Islet precursor cell (in vitro differentiated cells): ENCODE measurements at places on chromosomes 3 and 15.

DNA sequence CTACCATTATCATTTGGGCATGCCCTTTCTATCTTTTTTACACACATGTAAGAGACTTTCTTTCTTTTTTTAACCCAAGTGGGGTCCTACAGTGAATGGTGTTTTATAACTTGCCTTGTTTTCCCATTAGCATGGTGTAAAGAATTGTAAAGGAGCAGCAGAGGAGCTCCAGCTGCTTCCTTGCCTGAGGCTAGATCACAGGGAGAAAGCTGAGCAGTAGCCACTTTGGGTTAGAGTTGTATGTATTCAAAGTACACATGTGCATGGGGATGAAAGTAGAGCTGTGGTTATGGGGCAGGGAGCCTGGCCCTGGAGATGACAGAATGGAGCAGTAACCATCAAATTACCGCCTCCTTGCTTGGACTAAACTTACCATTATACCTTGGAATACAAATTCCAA, 231.1 kb upstream of the PDZRN3 start:
- no peak for DNase-seq

DNA sequence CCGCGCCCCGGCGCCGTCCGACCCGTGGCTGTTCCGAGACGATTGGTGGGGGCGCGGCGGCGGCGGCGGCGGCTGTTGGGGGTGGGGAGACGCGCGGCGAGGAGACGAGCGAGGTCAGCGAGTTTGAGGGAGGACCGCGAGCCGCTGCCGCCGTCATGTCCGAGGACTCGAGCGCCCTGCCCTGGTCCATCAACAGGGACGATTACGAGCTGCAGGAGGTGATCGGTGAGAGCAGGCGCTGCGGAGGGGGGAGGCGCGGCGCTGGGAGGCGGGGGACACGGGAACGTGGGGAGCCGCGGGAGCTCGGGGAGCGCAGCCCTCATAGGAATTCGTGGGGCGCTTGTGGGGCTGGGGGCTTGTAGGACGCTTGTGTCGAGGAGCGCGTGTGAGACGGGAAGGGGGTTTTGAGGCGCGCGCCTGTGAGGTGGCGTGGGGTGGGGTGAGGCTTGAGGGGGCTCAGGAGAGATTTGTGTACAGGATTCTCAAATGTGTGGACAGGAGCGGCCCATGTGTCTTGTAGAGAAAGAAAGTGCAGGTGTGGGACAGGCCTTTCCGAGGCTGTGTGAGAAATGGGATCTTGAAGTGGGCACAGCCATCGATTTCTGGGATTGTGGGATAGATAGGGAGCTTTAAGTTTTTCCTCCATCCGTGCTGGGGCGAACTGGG, 518 bp downstream of the OXSR1 start:
- no peak for DNase-seq

DNA sequence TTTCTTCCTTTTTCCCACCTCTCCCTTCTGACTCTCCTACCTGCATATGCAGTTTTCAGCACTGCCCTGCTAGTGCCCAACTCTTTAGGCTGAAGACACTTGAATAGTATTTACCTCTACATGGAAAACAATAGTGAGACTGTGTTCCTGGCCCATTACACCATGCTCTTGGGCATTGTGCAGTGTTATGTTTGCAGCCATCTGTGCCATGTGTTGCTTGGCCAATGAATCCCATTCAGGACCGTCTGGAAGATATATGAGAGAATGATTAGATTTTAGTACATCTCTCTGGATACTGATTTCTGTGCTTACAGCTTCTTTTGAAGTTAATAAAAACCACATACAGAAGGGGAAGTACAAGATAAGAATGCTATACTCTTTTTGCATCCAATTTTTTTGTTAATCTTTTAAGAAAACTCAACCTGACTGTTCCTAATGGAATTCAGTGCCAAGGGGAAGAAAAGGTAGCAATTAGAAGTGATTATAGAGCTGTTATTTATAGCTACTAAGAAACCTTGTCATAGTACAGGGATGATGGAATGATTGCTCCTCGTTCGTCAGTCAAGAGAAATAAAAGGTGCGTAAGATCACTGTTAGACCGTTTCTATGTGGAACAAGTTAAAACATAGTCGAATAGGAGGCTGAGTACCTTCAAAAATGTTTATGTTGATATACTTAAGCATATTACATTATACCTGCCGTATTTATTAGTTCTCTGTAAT, 58.9 kb downstream of the TMEM41A start:
- no peak for DNase-seq

DNA sequence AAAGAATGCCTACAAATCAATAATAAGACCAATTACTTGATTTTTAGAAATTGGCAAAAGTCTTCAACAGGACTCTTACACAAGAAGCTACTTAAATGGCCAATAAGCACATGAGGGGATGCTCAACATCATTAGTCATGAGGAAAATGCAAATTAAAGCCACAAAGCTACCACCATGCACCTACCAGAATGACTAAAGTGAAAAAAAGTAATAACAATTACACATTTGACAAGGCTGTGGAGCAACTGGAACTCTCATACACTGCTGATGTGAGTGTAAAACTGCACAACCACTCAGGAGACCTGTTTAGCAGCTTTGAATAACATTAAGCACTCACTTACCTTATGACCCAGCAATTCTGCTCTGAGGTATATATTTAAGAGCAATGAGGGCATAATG, 68.4 kb downstream of the PPCDC start:
- DNase-seq, result no peak

- no peak for DNase-seq
Measured at GRCh38 chr15:90979582-90979981, 14.8 kb downstream of the PRC1 start.

DNA sequence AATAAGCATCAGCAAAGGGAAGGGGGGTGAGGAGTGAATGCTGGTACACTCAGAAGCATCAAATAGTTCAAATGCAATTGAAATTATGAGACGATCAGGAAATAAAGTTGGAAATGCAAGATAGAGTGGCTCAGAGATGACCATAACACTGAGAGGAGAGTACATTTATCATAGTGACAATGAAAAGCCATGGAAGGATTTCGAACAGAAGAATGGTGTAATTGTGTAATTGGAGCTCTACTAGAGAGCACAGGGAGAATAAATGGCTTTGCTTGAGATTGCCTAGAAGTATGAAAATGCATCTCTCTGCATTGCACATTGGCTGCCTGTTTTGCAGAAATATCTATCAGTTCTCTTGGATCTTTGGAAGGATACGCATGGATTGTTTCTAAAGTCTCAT, 163.3 kb downstream of the TP63 start:
- DNase-seq, result no peak

DNA sequence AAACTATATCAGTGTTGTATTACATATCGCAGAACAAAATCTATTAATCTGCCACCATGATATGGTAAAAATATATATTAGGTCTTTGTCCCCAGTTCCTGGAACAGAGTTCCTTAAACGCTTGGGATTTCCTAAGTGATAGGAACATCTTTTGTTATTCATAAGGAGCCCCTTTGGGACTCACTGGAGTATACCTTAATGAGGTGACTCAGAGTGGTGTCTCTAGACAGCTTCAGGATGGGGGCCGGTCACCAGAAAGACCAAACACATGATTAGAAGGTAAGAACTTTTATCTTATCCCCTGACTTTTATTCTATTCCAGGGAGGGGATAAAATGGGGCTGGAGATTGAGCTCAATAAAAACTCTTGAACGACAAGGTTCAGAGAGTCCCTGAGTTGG, 12.3 kb upstream of the CHCHD6 start:
- DNase-seq, result no peak

- peak; percentile 99 for DNase-seq
Measured at GRCh38 chr15:39580485-39581241, at the start of gene THBS1. TSS of gene THBS1 (plus strand) at chr15:39581079. CDS start at chr15:39581858, 779 bp downstream.
